Endodermal cell (in vitro differentiated cells): ENCODE measurements at places on chromosomes 4 and X. TPM values are rescaled to one million over a fixed set of nuclear protein-coding genes. Genes with fewer than 3 reads are reported as not detected.

The MUC7 gene
- not detected in 3 replicates for total RNA-seq

DNA sequence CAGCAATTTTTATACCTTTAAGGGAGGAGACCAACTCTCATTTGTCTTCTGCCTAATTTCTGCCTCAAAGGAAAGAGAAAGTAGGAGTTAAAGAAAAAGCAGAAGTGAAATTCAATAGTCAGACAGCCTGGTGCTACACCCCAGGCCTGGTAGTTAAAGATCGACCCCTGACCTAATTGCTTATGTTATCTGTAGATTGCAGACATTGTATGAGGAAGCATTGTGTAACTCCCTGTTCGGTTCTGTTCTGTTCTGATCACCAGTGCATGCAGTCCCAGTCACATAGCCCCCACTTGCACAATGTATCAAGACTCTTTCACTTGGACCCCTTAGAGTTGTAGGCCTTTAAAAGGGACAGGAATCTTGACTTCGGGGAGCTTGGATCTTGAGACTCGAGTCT lies 335.9 kb upstream of the AR start:
- no peaks in the 10 kb centered on the region for H3K36me3 ChIP-seq
- no peaks in the 10 kb centered on the region for H3K27me3 ChIP-seq
- no peak overlapping the region for H3K27ac ChIP-seq
- no peak for DNase-seq
- H3K4me3 ChIP-seq: no peak overlapping the region
- no peaks in the 10 kb centered on the region for H3K4me1 ChIP-seq

The PRRG1 gene
- total RNA-seq: 4.9 to 7.6 TPM (median 5.2 TPM) in 3 replicates

The GJB1 gene
- 1.3 and 1.4 TPM in 2 replicates for total RNA-seq

DNA sequence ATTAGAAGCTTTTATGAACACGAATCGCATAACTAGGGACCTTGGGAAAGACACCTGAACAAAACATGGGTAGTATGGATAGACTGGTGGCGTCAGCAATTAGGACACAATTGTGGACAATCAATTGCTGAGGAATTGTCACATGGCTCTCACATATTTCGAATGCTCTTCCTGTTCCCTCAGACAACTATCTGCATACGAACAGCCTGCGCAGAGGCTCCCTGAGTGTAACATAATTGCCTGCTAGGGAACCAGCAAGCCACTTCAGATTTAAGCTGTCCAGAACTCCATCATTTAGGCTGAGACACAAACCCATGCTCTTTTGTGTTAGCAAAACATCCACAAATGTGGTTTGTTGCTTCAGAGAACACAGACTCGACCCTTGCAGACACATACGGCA lies 160.8 kb downstream of the MGST2 start:
- no peak for DNase-seq
- peaks cover 24% of the 10 kb centered on the region for H3K4me1 ChIP-seq
- H3K4me3 ChIP-seq: no peak overlapping the region
- H3K27ac ChIP-seq: no peak overlapping the region

- H3K4me3 ChIP-seq: no peak overlapping the region
- H3K4me1 ChIP-seq: peaks cover 4% of the 10 kb centered on the region
- no peaks in the 10 kb centered on the region for H3K36me3 ChIP-seq
- no peak for DNase-seq
- H3K27ac ChIP-seq: no peak overlapping the region
Observed at GRCh38 chr4:95627709-95628108, 78.9 kb upstream of the UNC5C start.
